Neural crest cell (in vitro differentiated cells): ENCODE measurements at places on chromosomes 12 and 14.

DNA sequence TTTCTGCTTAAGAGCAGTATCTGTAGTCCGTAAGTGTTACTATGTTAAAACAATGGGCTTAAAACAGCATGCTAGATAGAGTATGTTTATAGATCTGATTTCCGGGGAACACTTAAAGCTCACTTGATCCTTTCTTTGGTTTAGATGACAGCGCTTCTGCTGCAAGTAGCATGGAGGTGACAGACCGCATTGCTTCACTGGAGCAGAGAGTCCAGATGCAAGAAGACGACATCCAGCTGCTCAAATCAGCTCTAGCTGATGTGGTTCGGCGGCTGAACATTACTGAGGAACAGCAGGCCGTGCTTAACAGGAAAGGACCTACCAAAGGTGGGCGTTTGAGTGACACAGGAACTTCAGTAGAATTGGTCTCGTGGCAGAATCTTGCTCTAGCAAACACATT is 57.5 kb downstream of the EML1 start:
- no peak for DNase-seq

GRCh38 chr12:23753628-23754365 is 195.7 kb downstream of the SOX5 start:
- no peak for DNase-seq

- no peak for DNase-seq
Measured at GRCh38 chr14:44339231-44339630, 167.9 kb downstream of the FSCB start.

DNA sequence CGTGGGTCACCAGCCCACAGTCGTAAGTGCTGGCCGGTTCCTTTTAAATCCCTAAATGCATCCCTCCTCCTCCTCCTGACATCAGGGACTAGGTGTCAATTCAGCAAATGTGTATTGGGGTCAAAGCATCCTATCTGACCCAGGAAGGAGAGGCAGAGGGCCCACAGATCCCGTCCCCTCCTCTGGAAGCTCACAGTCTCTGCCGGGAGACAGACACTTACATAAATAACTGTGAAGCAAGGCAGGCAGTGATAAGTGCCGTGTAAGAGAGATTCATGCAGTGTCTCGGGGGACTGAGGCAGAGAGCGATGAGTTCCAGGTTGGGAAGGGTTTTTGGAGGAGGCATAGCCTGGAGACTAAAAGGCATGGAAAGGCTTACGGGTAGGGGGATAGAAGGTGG is 44.1 kb downstream of the HRK start:
- no peak for DNase-seq

DNA sequence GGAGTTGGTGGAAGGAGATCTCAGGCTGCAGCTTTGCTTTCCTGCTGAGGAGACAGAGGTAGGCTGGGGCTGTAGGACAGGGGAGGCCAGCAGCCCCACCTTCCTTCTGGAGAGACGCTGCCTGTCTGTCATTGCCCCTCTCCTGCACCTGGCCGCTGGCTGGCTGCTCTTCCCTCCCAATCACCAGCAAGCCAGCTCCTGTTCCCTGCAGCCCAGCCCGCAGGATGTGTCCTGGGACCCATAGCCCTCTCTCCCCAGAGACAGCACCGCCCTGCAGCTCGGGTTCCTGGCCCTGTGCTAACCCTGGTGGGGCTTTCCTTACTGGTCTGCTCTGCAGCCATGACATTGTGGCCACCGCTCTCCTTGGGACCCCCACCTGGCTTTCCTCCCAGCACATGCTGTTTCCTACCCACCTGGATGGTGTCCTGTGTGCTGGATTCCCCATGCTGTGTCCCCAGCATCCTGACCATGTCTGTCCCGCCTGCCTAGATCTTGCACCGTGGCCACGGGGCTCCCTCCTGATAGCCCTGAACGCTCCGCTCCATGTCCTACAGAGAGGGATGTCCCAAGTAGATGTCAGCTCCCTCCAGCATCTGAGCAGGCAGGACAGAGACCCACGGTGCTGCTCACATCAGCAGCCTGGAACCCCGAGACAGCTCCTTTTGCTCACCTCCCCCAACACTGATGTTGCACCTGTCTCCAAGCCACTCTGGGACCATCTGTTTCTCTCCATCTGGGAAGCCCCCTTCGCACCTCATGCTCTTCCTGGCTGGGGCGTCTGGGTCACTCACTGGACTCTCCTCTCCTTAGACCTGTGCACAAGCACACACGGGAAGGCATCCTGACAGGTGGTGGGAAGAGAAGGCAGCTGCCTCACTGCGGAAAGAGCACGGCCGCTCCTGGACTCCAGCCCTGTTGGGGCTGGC is 1.1 kb upstream of the MTA1 start:
- no peak for DNase-seq

DNA sequence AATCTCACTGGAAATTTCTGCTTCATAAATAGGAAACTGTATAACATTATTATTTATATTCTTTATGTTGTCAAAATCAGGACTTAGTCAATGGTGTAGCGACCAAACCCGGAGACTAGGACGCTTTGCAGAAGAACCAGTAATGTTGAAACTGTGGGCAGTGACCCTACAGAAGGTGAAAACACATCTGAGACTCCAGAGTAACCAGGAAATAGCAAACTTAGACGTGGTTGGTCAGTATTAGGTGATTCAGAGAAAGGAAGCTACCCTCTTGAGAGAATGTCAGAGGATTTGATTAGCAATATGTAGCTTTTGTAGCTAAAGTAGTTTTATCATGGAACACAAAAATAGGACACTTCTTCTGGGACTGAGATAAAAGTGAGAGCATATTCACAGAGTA is 381.9 kb downstream of the SLC16A7 start:
- no peak for DNase-seq

DNA sequence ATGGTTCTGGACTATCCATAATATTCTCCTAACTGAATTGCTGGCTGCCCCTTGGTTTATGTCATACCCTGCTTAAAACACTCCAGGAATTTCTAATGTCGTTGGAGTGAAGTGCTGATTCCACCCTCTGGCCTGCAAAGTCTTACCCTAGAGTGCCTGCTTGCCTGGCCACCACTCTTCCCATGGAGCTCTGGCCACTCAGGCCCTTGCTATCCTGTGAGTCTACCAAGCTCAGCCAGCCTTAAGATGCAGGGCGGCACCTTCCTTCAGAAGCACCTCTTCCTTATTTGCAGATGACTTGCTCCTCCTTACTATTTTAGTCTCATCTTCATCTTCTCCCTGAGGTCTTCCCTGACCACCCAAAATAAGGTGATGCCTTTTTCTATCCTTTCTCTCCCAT is 35.3 kb downstream of the SLC6A15 start:
- DNase-seq, result no peak

- DNase-seq, result no peak
Measured at GRCh38 chr12:4283512-4284255, 10.1 kb downstream of the CCND2 start.

DNA sequence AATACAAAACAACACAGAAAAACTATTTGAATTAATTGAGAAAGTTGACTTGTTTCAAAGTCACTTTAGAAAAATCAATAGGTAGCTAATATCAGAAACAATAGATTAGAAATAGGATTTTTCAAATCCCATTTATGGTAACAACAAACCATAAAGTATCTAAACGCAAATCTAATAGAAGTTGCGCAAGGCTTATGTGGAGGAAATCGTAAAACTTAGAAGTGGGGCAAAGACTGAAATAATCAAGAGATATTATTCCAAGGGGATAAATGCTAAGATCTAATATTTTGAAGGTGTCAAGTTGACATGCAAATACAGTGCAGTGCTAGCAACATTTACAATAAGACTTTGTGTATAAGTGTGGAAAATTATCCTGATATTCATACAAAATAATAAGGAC is 87.2 kb downstream of the TRHDE start:
- no peak for DNase-seq

DNA sequence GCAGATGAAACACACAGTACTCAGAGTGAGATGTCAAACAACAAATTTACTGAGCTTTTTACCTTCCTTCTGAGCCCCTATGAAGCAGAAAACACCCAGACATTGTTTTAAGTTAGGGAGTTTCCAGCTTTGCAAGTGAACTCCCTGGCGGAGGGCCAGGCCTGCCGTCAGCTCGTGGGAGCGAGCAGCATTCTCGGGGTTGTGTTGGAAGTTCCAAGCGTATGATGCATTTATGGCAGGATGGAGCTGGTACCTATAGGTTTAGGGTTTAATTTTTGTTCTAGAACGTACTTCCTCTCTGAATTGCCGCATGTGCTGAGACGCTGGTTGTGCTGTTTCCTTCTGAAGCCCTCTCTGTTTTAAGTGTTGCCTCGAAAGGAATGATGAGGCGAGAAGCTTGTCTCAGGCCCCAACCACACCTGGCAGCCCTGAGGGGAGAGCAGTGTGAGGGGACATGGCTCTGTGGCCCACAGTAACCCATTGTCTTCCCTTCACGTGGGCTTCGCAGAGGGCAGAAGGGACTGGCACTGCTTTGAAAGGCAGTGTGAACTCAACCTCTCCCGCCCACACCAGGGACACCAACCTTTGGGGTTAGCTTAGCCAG is 76.6 kb downstream of the SSPN start:
- no peak for DNase-seq

- no peak for DNase-seq
Measured at GRCh38 chr14:71553779-71554178, 378.4 kb upstream of the RGS6 start.

DNA sequence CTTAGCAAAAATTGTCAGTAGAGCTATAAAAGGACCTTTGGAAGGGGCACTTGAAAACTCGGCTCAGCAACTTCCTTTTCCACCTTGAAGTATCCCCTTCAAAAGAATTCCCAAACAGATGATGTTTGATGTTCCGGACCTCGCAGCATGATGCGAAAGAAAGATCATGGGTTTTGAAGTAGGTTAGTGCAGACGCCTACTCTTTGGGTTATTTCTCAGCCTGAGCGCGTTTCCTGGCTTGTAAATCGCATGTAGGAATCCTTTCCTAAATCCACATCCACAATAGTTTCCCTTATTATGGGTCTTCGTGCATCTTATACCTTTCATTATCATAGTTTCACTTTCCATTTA is 584 bp upstream of the NEDD1 start:
- no peak for DNase-seq
